ENCODE measurements at places on chromosomes 11 and 22.

GRCh38 chr11:16012125-16012751 is 344.1 kb downstream of the SOX6 start:
- DNase-seq = no peak

GRCh38 chr11:100830274-100830673 is 143.2 kb downstream of the ARHGAP42 start:
- peak; percentile 46 for DNase-seq

DNA sequence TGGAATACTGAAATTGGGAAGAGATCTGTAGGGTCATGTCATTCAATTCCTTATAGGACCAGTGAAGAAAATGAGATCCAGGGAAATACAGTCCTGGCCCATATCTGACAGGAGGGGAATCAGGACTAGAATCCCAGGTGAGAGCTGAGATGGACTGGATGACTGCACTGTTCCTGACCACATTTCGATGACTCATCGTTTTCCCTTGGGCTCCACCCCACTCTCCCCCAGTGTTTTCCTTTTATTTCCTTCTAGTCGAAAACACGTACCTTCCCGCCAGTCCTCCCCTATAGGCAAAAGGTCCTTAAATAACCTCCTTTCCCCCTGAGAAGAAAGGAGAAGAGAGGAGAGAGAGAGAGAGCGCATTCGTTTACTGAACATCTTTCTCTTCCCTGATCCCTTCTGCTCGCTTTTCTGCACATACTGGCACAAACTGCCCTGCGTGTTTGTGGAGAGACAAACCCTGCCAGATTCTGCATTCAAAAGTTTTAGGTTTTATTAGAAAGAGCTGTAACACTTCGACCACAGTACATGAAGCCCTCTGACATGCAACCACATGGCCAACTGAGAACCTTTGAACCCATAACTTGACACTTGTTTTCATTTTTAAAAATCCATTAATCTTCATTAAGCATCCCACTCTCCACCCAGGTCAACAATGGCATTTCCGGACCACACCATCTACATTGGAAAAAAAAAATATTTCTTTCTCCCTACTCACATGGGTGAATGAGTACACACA is 565.7 kb downstream of the METTL15 start:
- no peak for DNase-seq

DNA sequence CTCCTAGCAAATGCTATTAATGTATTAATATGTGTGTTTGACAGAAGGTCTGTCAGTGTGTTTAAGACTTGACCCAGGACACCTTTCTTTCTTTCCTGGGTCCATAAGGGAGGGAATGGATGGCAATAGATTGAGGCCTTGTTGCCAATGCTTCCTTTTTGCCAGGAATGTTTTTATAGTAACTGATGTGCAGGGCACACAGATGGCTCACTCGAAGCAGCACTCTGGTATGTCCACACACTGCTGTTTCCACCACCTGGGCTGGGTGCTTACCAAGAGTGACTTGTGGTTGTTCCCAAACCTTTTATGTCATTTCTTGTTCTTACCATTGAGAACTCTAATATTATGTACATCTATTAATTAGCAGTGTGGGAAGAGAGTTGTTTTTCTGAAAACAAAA is 396.9 kb upstream of the SYN3 start:
- DNase-seq = no peak

GRCh38 chr11:2271327-2272227 is 1.2 kb upstream of the ASCL2 start:
- no peak for DNase-seq

DNA sequence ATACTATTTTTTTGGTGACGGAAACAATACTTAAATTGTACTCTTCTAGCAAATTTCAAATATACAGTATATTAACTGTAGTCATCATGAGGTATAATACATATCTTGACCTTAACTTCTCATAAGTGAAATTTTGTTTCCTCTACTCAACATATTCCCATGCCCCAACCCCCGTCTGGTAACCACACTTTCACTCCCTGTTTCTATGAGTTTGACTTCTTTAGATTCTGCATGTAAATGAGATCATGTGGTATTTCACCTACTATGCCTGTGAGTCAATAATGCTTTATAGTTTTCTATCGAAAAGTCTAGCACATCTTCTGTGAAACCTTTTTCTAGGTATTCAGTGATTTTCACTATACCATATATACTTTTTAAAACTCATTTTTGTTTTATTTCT is 663.2 kb downstream of the CNTN5 start:
- DNase-seq = no peak

DNA sequence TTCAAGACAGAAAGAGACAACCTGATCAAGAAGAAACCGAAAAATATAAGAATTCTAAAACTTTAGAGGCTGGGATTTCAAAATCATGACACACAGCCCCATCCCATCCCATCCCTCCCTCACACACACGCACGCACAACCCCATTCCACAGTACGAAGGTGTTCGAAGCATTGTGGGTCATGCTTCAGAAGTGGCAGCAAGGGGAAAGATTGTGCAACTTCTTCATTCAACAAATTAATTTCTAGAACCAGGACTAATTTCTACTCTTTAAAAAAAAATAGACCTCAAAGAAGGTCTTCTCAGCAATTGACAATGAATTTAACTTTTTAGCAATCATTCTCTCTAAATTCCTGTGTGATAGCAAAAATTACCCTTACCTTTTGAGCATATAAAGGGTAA is 867 bp downstream of the SPA17 start:
- no peak for DNase-seq

- DNase-seq = no peak
Observed at GRCh38 chr11:72045849-72046248, 34.5 kb downstream of the NUMA1 start.

- no peak for DNase-seq
Observed at GRCh38 chr11:79637219-79637618, 196.4 kb upstream of the TENM4 start.

- DNase-seq = peak; percentile 85
Observed at GRCh38 chr22:22181341-22181850, 63.2 kb upstream of the VPREB1 start.

DNA sequence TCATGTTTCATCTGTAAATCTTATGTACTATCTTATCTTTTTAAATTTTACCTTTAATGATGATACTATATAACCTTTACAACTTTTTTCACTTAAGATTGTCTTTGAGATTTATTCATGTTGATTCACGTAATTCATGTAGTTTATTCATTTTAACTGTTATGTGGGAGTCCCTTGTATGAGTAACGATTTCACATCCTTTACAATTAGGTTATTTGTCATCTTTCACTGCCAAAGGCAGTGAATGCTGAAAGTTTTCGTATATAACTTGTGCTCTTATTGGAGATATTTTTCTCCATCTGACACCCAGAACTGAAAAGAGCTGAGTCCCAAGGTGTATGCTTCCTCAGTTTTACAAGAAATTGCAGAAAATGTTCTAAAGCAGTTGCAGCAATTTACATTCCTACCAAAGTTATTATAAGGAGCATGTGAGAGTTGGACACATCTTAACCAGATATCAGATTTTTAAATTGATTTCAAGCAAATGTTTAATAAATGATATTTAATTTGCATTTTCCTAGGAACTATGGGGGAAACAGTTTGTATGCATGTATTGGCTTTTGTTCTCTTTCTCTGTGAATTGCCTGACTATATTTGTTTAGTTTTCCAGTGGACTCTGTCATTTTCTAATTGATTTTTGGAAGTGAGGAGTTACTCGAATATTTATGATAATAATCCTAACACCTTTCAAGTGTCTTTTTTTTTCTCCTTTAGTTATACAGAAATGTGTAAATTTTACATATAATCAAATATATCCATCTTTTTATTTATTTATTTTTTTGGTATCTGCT is 6.4 kb downstream of the ARL14EP start:
- no peak for DNase-seq

DNA sequence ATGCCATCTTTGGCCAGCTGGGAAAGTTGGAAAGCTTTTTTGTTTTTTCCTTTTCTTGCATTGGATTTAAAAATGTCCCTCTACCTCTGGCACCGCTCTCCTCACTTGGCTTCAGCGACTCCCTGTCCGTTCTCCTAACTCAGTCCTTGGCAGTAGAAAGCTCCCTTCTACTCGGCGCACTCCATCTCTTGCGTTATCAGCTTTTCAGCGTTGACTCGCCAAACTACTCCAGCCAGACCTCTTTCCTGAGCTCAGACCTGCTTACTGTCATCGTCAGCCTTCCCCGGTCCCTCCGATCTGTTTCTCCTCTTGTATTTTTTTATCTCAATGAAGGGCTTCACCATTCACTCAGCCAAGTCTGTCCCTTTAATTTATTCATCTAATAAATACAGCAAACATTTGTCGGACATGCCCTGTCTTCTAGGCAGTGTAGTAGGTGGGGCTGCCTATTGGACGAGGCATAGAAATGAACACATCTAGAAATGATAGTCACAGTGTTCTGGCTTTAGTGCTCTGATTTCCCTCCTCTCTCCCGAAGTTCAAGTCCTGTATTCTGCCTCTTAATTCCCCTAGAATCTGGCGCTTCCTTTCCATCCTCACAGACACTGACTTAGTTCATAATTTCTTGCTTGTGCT is 839 bp downstream of the CEP164 start:
- no peak for DNase-seq

DNA sequence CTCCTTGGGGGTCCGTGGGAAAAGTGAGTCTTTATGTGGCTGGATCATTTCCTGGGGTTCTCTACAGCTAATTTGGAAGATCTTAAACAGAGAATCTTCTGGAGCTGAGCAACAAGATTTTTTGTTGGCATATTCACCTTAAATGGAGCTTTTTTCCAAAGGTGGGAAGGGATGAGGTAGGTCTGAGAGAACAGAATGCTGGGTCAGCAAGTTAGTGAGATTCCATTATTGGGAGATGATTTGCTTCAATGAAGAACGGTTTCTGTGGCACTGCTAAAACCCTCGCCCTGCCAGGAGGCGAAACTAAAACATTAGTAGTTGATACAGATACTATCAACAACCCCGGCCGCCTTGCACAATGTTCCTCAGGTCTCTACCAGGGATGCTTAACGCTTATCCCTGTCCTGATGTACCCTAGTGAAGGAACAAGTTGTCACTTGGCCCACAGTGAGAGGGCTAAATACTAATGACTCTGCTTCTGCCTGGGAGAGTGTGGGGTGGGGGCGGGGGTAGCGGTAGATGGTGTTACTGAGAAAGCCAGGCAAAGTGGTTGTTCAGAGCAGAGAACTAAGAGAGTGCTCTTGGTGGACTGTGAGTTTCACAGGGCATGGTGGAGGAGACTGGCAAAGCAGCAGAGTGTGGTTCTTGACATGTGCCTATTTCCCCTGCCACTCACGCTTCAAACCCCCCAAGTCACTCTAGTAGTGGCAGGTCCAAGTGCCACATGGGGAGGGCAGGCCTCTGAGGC is 63.7 kb upstream of the CYP2D6 start:
- DNase-seq = no peak

DNA sequence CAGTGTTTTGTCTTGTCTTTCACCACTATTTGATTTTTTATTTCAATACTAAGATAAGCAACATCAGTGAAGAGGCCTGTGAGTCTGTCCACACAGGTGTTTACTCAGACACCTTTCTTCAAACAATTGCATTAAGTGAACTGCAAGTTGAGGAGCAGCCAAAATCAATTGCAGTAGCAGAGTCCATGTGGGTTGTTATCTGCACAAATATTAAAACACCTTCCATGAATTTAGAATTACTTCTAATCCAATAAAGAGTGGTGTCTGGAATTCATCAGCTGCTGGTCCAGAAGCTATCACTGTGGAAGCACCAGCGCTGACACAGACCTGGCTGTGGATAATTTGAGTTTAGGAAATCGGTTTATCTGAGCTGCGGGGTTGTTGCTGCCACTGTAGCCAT is 83.5 kb upstream of the FAT3 start:
- no peak for DNase-seq

DNA sequence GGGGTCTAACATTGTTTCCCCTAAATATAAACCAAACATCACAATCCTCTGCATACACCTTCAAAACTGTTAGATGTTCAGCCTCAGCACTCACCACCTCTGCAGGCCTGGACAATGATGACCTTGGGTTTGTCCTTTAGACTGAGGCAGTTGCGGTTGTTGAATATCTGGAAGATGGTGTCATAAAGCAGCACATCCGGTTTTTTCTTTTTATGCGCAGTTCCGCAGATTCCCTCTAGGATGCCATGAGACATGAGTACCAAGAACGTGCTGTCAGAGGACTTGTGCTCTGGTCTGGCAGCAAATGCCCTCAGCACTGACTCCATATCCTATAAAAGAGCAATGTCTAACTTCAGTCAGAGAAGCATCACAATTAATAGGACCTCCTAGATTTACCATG is 22.8 kb downstream of the CASP5 start:
- no peak for DNase-seq

GRCh38 chr22:38761202-38762162 is 5.7 kb upstream of the SUN2 start:
- no peak for DNase-seq

- no peak for DNase-seq
Observed at GRCh38 chr11:9568854-9569587, 4.4 kb upstream of the WEE1 start.

GRCh38 chr11:134524201-134524600 is 112.2 kb upstream of the B3GAT1 start:
- no peak for DNase-seq

DNA sequence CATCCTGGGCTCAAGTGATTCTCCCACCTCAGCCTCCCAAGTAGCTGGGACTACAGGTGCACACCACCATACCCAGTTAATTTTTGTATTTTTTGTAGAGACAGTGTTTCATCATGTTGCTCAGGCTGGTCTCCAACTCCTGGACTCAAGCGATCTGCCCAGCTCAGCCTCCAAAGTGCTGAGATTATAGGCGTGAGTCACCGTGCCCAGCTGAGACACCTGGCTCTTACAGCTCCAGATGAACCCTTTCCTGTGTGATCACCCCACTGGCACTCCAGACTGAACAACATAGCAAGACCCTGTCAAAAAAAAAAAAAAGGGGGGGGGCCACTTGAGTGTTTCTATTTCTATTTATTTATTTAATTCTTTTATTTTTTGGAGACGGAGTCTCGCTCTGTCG is 1.0 kb upstream of the ADSL start:
- DNase-seq = no peak

DNA sequence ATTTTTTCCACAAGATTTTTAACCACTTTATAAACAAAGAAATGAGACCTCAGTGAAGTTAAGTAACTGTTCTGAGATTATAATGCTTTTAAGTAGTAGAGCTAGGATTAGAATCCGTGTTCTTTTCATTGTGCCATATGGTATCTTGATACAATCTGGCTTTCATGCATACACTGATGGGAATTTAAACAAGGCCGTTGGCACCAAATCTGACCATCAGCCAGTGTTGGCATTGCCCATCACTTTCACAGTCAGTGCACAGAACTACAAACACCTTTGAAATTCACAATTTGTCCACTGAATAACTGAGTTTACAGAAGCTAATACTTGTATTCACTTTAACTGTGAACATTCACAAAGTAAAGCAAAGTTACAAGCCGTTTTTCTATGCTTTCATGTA is 1228.0 kb downstream of the TBC1D22A start:
- DNase-seq = no peak

DNA sequence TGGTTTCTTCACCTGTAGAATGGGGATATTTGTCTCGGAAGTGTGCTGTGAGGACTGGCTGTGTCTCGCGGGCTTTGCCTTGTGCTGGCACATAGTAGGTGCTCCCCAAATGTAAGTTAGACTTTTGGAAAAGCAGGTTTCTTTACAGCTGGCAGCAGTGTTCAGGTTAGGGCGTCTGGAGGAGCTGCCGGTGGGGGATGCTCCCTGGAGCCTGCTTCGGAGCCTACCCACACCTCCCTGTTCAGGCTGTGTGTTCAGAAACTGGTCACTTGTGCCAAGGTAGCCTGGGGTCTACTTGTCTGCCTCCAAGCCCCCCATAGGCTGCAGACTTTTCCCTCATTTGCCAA is 60.0 kb downstream of the OTOG start:
- DNase-seq = no peak

Measured in renal cortex interstitium (tissue), 15 donors.